Fibroblast of mammary gland (primary cell): ENCODE measurements at places on chromosomes 2 and 18.

- no peak for DNase-seq
These were observed 10.7 kb downstream of the RAMP1 start for GRCh38 chr2:237870126-237870525.

DNA sequence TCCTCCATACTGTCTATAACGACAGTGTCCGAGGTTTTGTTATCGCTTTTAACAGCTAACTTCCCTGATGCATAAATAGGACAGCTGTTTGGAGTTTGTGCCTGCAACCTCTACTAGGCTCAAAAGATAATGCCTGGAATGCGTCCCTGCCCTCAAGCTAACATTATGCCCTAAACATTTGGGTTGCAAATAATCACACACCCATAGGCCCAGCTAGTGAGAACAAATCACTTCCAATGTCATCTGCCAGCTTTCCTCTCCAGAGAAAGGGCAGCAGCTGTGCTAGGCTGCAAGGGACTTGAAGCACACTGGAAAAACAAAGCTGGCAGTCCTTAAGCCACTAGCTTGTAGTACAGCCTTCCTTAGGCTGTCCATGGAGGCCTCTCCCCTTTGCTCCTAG is 201.8 kb upstream of the LYPD1 start:
- no peak for DNase-seq

DNA sequence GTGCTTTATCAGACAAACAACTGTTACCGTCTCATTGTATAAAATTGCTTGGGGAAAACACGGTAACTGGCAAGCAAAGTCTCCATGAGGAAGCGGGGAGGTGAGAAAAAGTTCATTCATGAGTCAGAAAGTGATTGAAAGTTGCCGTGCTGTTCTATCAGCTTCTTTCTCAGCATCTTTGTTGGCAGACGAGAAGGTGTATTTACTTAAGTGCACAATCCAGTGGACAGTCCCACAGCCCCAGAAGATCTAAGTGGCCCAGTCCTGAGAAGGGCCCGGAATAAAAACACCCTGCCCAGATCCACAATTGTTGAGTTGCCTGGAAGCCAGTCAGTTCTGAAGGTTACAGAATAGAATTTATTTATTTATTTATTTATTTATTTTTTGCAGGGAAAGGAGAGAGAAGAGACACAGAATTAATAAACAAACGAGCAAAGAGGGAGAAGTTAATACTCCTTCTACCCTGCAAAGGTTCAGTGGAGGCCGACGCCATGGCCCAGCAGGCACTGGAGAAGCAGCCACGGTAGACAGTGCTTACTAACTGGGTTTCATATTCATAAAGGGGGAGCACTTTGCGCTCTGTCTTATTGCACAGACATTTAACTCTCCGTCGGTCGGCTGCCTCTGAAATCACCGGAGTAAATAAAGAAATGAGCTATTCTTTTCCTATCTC is 676.0 kb upstream of the SALL3 start:
- DNase-seq: no peak

DNA sequence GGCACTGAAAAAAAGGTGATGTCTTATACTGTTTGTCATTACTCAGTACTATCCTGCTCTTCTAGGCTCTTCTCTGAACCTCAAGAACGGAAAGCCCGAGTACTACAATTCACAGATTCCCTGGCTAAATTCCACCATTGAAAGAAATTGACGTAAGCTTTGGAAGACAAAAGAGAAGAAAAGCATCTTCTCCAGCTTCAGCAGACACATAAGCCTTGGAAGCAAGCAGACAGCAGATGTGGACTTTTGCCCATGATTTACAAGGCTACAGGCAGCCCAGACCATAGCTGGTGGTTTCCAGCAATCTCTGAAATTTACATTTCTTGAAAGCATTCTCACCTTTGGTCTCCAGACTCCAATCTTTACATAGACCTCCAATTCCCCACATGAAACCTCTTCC is 289.0 kb downstream of the C1D start:
- DNase-seq: no peak

GRCh38 chr2:156309167-156309566 is 23.4 kb downstream of the NR4A2 start:
- DNase-seq: no peak

- no peak for DNase-seq
These were observed 276.1 kb upstream of the CYP26B1 start for GRCh38 chr2:72423756-72424155.

GRCh38 chr2:30710461-30710860 is 96.8 kb downstream of the CAPN13 start:
- no peak for DNase-seq

DNA sequence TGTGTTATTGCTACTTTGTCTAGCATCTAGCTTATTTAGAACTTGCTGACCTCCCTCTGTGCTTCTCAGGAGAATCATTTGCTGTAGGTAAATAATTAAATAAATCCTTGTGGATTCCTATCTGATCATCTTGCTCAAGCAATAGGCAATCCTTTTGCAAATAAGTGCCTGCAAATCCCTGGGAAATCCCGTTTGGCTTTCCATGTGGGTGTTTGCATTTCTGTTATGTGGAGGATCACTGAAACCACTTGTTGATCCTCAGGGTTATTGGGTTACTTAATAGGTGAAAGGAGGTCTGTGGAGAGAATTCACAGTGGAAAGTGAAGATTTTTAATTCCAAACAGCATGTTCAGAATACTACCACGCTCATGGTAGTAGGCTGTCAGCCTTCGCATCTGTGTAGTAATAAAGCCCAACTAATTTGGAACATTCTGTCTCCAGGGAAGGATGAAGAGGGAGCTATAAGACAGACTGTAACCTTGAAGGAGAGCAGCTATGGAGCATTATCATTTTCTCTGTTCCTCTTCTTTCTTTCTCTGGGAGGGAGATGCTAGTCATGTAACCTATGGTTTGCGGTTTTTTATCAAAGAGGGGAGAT is 72.5 kb downstream of the GULP1 start:
- DNase-seq: no peak

DNA sequence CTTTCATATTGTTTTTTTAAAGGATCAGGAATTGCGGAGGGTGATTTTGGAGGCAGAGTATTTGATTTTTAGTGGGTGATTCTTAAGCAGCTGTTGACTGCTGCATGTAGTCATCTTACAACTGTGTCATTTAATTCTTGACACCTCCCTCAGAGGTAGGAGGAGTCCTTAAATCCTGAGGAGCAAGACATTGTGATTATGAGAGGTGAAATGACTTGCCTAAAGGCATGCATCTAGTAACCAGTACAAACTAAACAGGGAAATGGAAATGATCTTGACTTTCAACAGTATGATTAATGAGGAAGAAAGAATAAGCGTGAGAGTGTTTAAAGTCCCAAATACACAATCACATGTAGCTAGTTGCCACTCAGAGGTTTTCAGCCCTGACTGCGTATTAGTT is 440.7 kb downstream of the THSD7B start:
- DNase-seq: no peak

GRCh38 chr2:172848519-172848918 is 112.9 kb downstream of the RAPGEF4 start:
- DNase-seq: no peak

GRCh38 chr18:48949050-48949605 is 1.6 kb downstream of the SMAD7 start:
- no peak for DNase-seq

DNA sequence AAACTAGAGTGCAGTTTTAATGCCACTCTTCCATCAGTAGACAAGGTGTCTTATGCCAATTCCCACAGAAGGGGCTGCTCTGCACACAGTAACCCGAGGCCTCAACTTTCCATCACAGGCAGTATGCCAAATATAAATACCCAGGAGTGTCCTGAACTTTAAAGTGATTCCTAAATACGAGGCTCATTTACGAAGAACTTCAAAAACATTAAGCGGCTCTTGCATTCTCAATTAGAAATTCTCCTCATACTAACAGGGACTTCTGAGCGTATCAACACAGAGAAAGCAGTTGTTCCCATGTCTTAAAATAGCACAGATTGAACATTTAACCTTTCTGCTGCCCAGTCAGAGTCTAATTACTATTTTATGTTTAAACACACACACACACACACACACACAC is 638.6 kb downstream of the ERBB4 start:
- no peak for DNase-seq

DNA sequence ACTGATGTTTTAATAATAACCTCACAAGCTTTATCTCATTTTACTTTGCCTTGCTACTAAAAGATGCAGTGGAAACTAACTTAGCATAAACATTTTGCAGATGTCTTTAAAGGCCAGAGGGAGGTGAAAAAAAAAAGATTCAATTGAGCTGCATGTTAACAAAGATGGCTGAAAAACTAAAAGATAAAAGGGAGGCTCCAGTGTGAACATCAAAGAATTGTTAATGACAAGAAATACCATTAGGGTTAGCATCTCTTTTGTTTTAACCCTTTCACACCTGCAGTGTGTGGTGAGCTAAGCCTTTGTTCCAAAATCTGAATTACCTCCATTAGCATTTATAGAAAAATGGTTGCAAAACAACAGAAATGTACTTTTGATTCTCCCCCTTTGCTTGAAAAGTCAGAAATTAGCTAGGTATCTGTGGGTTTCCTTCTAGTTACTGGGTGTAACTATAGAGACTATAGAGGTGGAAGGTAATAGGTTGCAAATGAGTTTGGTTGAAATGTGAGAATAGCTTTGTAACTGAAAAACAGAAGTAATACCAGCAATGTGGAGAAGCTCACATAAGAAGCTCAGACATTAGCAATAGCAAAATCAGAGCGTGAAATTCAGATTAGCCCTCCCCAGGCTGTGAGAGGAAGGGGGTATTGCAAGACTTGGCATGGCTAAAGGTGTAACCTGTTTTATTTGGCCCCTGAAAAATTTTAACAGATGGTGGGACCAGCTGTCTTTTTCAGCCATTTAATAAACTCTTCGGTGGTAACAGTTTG is 34.8 kb upstream of the SP5 start:
- no peak for DNase-seq

DNA sequence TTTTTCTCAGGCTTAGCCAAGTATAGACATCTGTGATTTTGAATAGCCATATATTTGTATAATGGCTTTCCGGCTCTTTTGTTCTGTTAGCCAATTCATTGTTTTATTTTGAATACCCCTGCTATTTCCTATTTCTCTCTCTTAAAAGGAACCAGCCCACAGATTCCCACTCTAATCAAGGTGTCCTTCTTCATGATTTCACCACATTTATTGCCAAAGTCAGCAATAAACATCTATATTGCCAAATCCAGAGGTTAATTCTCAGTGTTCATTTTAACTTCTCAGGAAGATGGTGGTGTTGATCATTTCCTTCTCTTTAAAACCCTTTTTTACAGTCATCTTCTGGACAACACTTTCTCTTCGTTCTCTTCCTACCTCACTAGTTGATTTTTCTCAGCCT is 13.1 kb upstream of the ITPRID2 start:
- DNase-seq: no peak

- no peak for DNase-seq
These were observed 3.0 kb downstream of the LRRFIP1 start for GRCh38 chr2:237630216-237631000.

- no peak for DNase-seq
These were observed 66.6 kb downstream of the RIF1 start for GRCh38 chr2:151476287-151476686.

DNA sequence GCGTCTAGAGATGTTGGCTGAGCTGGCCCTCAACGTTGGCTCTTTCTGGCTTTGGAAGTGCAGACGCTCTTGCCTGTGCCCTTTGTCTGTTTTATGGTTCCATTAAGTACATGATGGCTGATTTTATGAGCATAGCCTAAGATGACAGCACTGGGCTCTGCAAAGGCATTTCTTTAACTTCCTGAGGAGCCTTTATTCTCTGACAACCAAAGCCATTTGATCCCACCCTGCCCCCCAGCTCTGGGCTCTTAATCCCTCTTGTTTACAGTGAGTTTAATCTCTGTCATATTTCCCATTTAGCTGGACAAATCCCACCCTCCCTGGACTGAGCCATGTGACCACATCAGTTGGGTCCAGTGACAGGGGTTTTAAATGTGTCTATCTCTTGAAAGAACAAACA is 195.9 kb downstream of the ACKR3 start:
- no peak for DNase-seq

GRCh38 chr2:142484111-142484510 is 353.3 kb upstream of the LRP1B start:
- no peak for DNase-seq

DNA sequence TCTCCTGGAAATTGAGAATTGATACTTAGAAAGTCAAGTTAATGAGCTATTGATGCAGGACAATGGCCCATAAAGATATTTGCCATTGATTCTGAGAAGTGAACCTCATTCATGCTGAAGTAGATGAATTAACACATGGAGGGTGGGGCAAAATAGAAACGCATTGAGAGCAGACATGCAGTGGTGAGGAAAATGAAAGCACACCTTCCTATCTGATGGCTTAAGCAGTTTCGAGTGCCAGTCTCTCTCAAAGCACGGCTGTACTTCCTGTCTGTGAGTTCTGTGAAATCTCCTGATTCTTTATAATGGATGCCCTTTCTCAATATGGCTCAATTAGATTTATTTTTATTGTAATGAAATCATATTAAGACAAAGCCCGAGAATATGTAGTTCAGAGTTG is 247.0 kb downstream of the TMX3 start:
- DNase-seq: no peak

- no peak for DNase-seq
These were observed 111.7 kb downstream of the ANKRD44 start for GRCh38 chr2:197198890-197199289.

- peak; percentile 92 for DNase-seq
These were observed 44.6 kb downstream of the DPP4 start for GRCh38 chr2:162029287-162029901.

GRCh38 chr2:198374375-198375082 is 570.1 kb downstream of the PLCL1 start:
- peak; percentile 74 for DNase-seq

DNA sequence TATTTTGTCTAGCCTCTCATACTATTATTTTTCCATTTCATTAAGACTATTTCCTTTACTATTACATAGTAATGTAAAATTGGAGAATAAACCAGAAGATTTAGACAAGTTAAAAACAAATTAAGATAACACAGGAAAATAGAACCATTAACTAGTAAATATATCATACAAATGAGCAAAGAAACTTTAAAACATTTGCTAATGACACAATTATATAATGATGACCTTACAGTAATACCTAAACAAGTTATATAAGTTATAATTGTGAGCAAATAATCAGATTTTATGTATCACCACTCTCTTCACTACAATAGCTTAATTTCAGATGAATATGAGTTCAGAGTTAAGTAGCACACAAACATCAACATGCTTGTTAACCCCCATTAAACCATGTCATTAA is 72.6 kb upstream of the GRB14 start:
- DNase-seq: no peak

DNA sequence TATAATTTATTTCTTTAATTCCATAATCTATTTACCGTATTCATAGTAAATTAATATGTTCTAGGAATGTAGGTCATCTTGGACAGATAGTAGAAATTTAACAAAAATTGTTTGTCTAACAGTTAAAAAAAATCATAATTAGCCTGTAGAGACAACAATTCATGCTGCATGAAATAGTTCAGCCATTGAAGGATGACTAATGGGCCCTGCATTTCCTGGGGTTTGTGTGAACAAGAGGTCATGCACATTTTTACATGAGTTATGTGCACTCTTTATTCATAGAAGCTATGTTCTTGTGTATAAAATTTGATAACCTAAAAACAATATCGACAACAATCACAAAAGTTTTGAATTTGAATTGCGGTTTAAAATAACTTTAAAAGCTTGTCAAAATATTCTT is 1663.6 kb downstream of the SUCLG1 start:
- DNase-seq: peak; percentile 1
